ENCODE measurements at places on chromosomes 4 and X.

DNA sequence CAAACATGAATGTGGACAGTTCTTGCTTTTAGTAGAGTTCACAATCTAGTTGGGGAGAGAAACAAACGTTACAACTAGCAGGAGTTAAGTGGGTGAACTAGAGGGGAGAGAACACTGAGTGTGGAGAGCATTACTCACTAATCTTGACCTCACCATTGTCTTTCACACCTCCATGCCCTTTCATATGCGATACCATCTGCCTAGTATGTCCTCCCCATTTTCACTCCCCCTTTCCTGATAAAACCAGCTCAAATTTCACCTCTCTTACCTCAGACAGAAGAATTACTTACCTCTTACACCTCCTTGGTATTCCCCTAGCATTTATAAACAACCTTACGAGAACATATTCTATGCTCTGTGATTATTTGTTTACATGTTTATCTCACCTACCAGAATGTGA, 53.6 kb downstream of the LAS1L start:
- DNase-seq, result no peak

DNA sequence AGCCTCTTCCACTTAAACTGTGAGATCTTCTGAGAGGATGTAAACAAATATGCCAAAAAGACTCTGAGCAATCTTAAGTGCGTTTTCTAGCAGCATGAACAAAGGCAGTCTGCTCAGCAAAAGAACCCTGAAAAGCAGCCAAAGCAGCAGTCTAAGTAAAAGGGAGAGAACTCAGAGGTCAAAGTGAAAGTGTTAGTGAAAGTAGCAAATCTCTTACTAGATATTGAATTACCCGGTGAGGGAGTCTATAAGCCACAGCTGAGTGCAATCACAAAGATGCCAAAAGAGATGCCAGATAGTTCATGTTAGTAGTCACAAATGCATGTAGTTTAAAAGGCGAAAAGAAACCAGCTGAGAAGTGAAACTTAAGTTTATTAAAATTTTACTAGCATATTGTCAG, 7.9 kb upstream of the GNRHR start:
- DNase-seq, result no peak

DNA sequence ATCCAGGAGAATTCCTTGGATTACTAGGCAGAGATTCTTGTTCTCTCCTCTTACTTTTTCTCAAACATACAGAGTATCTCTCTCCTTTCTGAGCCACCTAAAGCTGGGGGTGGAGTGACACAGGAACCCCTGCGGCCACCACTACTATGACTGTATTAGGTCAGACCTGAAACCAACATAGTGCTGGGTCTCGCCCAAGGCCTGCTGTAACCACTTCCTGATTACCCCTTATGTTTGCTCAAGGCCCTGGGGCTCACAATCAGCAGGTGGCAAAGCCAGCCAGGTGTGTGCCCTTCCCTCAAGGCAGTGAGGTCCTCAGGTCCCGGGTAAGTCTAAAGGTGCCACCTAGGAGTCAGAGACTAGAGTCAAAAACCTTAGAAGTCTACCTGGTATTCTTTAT, 166.4 kb downstream of the PARM1 start:
- no peak for DNase-seq

GRCh38 chrX:39650768-39651347, 446.9 kb downstream of the BCOR start:
- DNase-seq, result no peak

GRCh38 chr4:20662851-20663250, 37.4 kb upstream of the PACRGL start:
- DNase-seq, result no peak

DNA sequence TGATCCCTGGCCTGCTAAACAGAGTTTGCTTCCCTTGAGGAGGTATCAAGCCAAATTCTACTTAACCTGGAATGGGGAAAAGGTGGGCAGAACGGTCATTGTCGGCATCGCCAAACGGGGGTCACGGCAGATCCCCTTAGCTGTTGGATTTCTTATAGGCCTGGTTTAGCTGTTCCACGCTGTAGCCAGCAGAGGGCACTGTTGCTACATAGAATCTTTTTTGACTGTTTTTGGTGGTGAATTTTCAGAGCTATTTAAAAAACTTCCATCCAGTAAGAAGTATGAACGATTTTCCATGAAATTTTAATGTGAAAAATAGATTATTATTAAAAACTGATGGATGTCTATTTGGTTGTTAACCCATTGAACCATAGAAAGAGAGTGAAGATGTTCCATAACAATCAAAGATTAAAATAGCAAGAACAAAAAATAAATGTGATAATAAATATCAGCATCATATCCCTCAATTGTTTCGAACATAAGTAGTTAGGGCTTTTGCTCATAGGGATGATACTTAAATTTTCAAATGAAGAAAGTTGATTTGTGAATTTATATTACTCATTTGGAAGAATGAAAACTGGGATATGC, 56.6 kb downstream of the LINC00632 start:
- DNase-seq, result peak; percentile 67

- no peak for DNase-seq
Measured at GRCh38 chr4:6221301-6221850, 21.0 kb upstream of the JAKMIP1 start.

DNA sequence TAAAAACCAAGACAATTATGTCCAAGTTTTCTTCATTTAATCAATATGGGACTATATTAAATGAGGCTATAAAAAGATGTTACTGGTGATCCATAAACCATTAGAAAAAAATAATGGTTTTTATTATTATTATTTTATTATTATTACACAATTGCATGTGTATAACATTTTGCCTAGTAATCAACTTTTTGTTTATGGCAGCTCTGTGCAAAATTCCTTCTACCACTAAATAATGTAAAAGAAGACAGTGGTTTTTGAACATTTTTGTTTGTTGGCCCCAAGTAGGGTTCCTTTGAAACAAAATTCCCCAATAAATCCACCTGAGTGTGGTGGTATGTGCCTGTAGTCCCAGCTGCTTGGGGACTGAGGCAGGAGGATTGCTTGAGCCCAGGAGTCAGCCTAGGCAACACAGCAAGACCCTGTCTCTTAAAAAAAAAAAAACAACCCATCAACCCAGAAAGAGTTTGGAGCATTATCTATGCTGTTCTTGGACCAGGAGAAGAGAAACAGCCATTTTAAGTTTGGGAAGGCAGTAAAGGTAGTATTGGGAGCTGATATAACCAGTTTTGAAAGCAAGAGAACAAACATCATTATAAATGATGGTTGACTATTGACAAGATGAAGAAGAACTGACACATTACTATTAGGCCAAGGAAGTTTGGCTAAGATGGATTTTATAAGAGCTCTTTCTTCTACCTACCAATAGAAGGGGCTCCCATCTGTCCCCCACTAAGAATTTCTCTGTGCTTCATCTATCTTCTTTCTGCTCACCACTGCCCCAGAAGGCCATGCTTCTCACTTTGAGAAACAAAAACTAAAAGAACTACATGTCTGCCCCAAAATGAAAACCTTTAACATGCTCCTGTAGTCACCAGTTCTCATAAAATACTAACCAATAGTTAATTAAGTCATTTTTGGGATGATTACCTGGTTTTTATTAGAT, 2.2 kb downstream of the TMEM156 start:
- peak; percentile 40 for DNase-seq

- no peak for DNase-seq
Measured at GRCh38 chr4:37665333-37666320, 20.5 kb downstream of the RELL1 start.

- DNase-seq, result no peak
Measured at GRCh38 chrX:137290011-137290410, 256.2 kb upstream of the GPR101 start.

DNA sequence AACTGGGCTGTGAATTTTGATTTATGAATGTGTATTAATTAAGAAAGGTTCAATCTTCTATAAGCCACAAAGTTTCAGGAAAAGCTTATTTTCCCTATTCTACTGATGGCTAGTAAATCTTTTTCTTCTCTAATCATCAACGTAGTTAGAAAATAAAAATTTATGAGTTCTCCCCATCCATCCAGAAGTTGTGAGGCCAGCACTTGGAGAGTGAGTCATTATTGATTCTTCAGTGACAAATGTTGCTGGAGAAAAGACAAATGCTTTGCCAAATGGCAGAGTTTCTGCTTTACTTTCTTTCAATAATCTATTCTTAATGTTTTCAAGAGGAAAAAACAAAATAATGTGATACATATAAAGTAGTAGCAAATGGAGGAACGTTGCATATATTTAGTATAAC, 11.3 kb upstream of the GRXCR1 start:
- DNase-seq, result no peak

DNA sequence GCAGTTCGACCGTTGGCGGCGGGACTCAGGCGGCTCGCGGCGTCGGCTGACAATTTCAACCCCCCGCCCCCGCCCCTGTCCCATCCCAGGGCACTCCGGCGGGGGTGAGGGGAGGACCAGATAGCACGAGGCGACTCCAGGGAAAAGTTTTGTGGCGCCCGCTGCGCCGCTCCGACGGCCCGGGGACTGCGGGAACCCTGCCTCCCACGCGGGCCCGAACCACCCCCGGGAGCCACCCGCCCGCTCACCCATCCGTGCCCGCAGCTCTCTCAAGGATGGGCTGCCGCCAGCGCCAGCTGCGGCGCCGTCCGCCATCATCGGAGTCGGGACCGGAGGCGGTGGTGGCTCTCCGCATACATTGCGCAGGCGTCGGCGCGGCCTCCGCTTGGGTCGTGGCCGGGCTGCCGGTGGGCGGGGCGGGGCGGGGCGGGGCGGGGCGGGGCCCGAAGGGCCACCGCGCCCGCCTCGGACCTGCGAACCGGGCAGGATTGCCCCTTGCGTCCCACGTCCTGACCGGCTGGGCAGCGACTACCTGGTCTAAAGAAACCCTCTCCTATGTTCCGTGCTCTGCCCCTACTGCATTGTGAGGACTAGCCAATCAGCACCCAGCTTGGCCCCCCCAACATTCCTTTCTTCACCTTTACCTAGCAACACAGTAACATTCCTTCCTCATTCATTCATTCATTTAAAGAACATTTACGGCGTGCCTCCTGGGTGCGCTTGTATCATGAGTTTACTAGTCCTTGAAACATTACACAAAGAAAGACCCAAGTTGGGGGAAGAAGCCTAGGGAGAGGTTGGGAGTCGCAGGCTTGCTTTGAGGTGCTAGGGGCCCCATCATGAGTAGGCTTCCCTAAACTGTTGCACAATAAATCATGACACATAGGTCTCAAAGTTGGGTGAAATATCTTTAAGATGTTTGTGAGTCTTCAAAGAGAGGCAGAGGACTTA, at the start of gene MAP7D3:
Gene MAP7D3, minus strand, starts transcription at position 360 of the 951 bp plus-strand sequence. Its CDS starts 42 bp downstream, at position 318.
- peak; percentile 65 for DNase-seq

DNA sequence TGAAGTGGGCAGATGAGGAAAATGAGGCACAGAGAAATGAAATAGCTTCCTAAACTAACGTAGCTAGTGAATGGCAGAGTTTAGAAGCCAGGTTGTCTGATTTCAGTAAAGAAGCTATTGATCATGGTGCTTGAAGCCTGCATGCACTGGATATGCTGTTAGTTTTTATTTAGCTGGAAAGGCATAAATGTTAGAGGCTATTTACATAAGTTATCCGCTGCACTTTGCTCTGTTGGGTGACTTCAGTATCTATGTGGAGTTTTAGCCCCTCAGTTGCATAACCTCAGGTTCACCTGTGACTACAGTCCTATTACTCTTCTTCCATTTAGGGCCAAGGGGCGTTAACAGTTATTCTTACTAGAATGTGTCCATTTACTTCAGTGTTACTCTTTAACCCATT, 522.4 kb upstream of the RPS6KA3 start:
- DNase-seq, result no peak

DNA sequence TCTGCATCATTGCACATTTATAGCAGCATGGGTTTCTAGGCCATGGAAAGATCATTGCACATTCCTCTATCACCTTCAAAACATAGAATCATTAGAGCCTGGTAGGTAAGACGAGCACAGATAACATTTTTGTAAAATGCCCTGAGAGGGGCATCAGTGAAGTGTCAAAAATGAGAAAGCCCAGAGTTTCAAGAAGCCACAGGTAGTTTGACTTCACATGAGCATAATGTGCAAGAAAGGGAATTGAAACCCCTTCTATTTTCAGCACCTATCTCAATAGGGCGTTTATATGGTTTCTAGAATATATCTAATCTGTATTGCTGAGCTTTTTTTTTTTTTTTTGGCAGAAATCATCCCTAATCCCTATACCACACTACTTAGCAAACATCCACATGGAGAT, 2441.7 kb downstream of the ARAP2 start:
- DNase-seq, result no peak

DNA sequence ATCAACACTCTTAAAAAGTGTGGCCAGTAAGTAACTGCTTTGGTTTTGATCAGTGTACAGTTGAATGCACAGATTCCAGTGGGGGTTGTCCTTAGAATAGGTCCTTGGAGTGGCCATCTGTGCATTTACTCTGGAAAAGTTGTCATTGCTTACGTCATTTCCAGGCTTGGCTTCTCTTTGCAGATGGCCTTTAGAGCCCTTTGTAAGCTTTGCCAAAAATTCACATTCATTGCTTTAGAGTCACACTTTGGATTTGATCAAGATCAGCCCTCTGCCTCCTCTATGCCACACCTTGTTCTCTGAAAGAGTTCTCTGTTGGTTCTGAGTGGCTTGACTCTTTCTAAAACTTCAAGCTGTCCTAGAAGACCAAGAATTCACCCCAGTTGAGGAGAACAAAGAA, 83.9 kb downstream of the MAMLD1 start:
- no peak for DNase-seq

DNA sequence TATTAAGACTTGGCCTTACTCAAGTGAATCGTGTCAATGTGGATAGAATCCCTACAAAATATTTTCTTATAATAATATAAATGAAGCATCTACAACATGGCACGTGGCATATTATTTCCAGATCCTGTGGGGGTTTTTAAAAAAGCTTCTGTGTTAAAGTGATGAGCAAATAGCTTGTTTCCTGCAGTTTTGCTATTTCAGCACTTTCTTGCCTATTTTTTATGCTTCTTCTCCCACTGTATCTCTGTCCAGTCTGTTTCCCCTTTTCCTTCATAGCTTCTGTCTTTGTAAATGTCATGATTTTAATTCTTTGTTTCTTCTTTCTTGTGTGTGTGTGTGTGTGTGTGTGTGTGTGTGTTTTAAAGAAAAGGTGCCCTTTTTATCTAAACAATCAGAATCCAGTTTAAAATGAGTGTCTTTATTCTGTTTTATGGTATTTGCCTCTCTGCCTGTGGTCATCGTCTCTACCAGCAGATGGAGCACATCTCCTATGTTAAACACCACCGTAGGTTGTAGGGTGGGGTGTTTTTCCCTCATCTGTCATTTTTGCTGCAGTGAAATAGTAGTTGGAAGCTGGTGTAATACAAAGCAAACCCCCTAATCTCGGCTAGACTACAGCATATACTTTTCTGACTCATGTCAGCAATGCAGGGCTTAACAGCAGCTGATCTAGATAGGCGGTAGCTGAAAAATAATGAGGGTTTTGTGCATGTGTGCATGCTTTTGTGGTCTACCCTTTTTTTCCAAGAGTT, 33.1 kb downstream of the FTHL17 start:
- peak; percentile 64 for DNase-seq

DNA sequence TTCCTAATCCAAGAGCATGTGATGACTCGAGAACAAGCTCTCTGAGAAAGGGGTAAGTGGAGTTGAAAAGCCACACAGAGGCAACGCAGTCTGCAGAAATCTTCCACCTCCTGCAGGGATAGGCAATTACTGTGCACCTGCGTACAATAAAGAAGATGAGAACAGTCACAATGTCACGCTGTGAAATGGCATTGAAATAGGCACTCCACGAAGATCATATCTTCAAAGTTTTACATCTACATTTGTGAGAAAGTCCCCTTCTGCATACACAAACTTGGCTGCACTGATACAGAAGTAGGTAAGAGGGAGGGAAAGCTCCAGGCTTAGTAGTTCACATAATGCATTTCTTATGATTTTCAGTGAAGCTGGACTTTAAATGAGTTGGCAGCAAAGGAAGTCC, 27.1 kb downstream of the DDX60L start:
- DNase-seq, result no peak

Measured in KBM-7 (cell line).